ENCODE measurements at places on chromosomes 3 and 15. TPM values are rescaled to one million over a fixed set of nuclear protein-coding genes. Genes with fewer than 3 reads are reported as not detected.

FGF7 gene
- not detected for total RNA-seq

TCAIM gene
- 19.9 TPM for total RNA-seq

LRRC31 gene
- not detected for total RNA-seq

HTR3E gene
- not detected for total RNA-seq

STAG1 gene
- 45.7 TPM for total RNA-seq

CP gene
- not detected for total RNA-seq

DNA sequence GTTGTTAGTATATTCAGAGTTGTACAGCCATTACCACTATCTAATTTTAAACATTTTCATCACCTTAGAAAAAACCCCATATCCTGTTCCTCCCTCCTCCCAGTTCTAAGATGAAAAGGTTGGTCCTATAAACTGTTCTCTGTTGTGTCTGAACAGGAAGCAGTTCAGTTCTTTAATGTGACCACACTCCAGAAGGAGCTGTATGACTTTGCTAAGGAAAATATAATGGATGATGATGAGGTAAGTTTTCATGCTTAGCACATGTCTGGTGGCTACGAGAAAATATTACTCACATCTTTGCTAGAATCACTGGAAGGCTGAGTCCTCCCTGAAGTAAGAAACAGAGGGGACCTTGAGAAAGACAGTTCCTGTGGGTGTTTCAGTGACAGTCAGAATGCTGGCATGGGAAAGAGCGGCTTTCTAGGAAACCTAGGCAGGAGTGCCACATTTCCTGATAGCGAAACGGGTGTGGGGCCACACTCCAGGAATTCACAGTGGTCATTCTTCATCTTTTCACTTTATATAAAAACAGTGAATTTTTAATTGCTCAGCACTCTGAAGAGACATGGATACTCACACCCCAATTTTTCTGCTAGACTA is 20.3 kb downstream of the CRTAP start:
- DNase-seq: no peak
- H3K4me1 ChIP-seq: peaks cover 20% of the 10 kb centered on the region
- peaks cover 21% of the 10 kb centered on the region for H3K36me3 ChIP-seq
- no peak overlapping the region for H3K27ac ChIP-seq
- no peak overlapping the region for H3K4me3 ChIP-seq

- H3K27ac ChIP-seq: no peak overlapping the region
- H3K4me3 ChIP-seq: no peak overlapping the region
- H3K27me3 ChIP-seq: no peaks in the 10 kb centered on the region
- H3K4me1 ChIP-seq: peaks cover 5% of the 10 kb centered on the region
Observed at GRCh38 chr3:157240408-157240807, 80.5 kb upstream of the CCNL1 start.

DNA sequence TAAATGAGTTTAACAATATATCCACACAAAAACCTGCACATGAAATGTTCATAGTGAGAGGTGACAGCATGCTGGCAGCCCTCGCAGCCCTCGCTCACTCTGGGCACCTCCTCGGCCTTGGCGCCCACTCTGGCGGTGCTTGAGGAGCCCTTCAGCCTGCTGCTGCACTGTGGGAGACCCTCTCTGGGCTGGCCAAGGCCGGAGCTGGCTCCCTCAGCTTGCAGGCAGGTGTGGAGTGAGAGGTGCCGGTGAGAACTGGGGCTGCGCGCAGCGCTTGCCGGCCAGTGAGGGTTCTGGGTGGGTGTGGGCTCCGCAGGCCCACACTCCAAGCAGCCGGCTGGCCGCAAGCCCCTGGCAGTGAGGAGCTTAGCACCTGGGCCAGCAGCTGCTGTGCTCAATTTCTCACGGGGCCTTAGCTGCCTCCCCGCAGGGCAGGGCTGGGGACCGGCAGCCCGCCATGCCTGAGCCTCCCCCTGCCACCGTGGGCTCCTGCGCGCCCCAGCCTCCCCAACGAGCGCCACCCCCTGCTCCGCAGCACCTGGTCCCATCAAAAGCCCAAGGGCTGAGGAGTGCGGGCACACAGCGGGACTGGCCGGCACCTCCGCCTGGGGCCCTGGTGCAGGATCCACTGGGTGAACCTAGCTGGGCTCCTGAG is 3.4 kb downstream of the CCDC13 start:
- peaks cover 21% of the 10 kb centered on the region for H3K4me1 ChIP-seq
- DNase-seq: no peak
- H3K27me3 ChIP-seq: peaks cover 9% of the 10 kb centered on the region
- no peak overlapping the region for H3K27ac ChIP-seq

- peaks cover 17% of the 10 kb centered on the region for H3K4me1 ChIP-seq
- no peak for DNase-seq
- no peak overlapping the region for H3K4me3 ChIP-seq
Observed at GRCh38 chr3:155906900-155907299, 36.5 kb downstream of the GMPS start.

DNA sequence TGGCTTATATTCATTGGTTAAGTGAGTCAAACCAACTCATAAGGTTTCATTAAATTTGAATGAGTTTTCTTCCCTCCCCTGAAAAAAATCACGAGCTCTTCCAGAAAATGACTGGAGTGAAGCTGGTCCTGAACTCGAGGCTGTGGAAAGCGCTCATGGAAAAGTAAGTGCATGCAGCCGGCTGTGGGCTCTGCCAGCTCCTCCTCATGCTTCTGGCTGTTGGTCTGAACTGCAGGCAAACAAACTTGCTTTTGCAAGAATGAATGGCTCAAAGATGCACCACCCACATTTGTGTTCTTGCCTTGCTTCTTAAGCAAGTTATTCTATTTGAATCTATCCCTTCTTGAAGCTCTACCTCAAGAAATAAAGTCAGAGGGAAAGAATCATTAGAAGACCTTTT is 6.2 kb downstream of the ETV5 start:
- H3K27me3 ChIP-seq: peaks cover 78% of the 10 kb centered on the region
- no peak overlapping the region for H3K4me3 ChIP-seq
- peaks cover 7% of the 10 kb centered on the region for H3K4me1 ChIP-seq
- no peak overlapping the region for H3K27ac ChIP-seq

- no peak for DNase-seq
- H3K36me3 ChIP-seq: peaks cover 4% of the 10 kb centered on the region
- peaks cover 3% of the 10 kb centered on the region for H3K4me1 ChIP-seq
- H3K27me3 ChIP-seq: peaks cover 39% of the 10 kb centered on the region
- H3K4me3 ChIP-seq: no peak overlapping the region
Observed at GRCh38 chr15:83077491-83078230, 10.6 kb upstream of the BTBD1 start.

GRCh38 chr3:114718071-114718897 is 424.5 kb downstream of the TIGIT start:
- H3K36me3 ChIP-seq: no peaks in the 10 kb centered on the region
- no peak overlapping the region for H3K4me3 ChIP-seq
- DNase-seq: no peak
- no peak overlapping the region for H3K27ac ChIP-seq
- H3K4me1 ChIP-seq: peaks cover 16% of the 10 kb centered on the region
- H3K27me3 ChIP-seq: no peaks in the 10 kb centered on the region

GRCh38 chr3:195752546-195753331 is 32.0 kb downstream of the MUC20 start:
- peak overlapping the region; percentile 19 for H3K27ac ChIP-seq
- no peaks in the 10 kb centered on the region for H3K36me3 ChIP-seq
- peaks cover 21% of the 10 kb centered on the region for H3K4me1 ChIP-seq
- peaks cover 2% of the 10 kb centered on the region for H3K27me3 ChIP-seq
- no peak overlapping the region for H3K4me3 ChIP-seq

- peak overlapping the region; percentile 98 for H3K27ac ChIP-seq
- H3K4me1 ChIP-seq: peaks cover 63% of the 10 kb centered on the region
- DNase-seq: peak; percentile 16
- no peaks in the 10 kb centered on the region for H3K27me3 ChIP-seq
Observed at GRCh38 chr3:156675830-156676767, 1.7 kb downstream of the TIPARP start.

DNA sequence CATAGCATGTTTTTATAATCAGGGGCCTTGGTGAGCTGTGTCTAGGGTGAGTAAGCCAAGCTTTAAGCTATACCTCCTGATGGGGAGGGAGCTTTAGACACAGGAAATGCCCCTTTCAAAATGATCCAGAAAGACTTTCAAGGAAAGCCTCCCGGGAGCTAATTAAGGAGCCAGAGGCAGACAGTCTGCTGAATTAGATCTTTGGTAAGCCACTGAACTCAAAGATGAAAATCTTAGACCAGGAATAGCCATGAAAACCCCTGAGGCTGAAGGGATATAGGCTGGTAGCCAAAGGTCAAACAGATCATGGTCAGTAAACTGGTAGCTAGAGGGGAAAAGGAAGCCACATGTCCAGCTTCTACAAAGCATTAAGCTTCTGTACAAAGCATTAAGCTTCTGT is 42.7 kb upstream of the GAP43 start:
- no peaks in the 10 kb centered on the region for H3K36me3 ChIP-seq
- no peak overlapping the region for H3K27ac ChIP-seq
- H3K27me3 ChIP-seq: peaks cover 8% of the 10 kb centered on the region
- no peak for DNase-seq

Measured in activated CD4-positive, alpha-beta T cell treated with anti-CD3 and anti-CD28 coated beads, Interleukin-2, amount 10 ng/mL, durations not matched to agents 7 days and 5 days (primary cell).